ENCODE measurements at places on chromosomes 5 and 9.

GRCh38 chr5:2187687-2188086 is 305.0 kb upstream of the IRX4 start:
- no peak for DNase-seq

DNA sequence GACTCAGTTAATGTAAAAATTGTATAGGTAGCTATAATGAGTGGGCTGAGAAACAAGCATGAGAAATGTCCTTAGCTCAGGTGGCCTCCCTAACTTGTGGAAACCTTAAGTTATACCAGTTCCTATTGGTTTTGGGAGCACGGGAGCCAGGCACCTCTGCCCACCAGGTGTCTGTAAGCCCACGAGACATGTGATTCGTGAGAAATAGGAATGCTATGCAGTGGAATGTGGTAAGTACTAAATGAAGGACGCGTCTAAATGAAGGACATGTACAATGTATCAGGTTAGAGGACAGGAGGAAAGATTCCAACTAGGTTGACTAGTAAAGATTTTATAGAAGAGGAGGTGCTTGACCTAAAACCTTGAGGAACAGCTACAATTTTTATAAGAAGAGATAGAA is 46.0 kb upstream of the F2RL2 start:
- DNase-seq = no peak

DNA sequence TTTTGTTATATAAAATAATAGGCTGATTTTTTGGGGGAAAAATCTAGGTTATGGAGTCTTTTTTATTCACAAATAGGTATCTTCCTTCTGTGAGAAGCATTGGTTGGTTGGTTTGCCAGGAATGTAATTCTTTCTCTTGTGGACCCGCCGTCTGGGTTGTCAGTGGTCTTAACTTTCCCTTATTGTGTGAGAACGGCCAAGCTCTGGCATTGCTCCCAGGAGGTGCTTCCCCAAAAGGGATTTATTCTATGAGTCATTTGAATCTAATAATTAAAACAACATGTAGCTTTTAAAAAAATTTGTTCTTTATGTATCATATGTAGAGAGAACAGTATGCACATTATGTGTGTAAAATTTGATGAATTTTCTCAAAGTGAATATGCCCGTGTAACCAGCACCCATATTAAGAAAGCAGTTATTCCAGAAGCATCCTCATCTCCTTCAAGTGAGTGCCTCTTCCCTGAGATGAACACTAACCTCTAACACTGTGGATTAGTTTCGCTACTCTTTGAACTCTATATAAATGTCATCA is 114.4 kb downstream of the MAST4 start:
- no peak for DNase-seq

GRCh38 chr9:470552-471194 is 256.0 kb downstream of the DOCK8 start:
- DNase-seq = no peak

DNA sequence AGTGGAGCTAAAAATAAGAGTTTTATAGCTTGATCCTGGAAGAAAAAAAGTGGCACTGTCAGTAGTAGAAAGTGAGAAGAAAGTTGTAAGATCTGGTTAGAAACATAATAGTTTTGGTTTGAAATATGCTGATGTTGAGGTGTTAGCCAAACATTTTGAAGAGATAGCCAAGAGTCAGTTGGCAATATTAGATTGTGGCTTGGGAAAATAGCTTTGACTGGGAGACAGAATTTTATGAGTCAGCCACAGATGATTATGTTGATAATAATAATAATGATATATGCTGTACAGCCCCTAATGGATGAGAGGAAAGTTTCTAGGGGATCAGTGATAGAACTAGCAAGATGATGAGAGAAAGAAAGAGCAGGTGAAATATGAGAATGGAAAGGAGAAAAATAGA is 12.4 kb upstream of the CDH18 start:
- no peak for DNase-seq

- no peak for DNase-seq
Measured at GRCh38 chr5:31894141-31894540, 255.2 kb downstream of the PDZD2 start.

- DNase-seq = no peak
Measured at GRCh38 chr9:131402073-131402472, 8.2 kb downstream of the PRRC2B start.

GRCh38 chr9:38371495-38371894 is 21.0 kb upstream of the ALDH1B1 start:
- peak; percentile 2 for DNase-seq

GRCh38 chr9:77514886-77515711 is 133.0 kb downstream of the GNA14 start:
- DNase-seq = no peak

DNA sequence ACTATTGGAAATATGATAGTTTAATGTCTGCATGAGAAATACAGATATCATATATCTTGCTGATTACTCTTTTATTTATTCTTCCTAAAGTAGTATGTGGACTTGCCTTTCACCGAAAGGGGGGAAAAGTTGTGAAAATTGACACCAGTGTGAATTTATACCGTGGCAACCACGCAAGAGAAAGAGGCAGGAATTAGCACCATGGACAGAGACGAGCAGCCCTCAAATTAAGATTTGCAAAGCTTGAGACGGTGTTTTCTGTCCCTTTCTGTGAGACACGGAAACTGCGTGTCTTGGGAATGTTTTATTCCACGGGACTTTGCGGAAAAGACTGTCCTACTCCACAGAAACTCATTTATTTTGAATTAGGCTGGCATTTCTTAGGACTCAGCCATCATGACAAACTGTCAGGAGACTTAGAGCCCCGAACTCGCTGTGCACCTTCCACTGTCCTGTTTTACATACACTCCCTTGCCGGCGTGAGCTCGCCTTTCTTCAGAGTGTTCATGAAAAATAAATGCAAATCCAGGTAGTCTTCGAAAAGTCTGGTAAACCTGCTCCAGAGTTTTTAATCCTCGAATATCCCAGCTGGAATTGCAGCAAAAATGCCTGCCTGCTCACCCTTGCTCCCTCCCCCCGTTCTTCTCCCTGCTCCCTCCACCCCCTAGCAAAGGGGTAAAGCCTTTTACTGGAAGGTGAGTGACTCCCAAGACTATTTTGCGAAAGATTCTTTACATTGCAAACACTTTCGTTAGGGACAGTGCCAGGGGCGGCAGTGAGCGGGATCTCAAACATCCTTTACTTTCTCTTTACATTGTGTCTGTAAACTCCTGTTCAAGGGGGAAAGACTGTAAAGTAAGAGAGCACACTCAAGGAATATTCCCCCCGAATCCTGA is 3.8 kb upstream of the ELAVL2 start:
- no peak for DNase-seq

- no peak for DNase-seq
Measured at GRCh38 chr5:57947181-57947580, 464.6 kb upstream of the ACTBL2 start.

- no peak for DNase-seq
Measured at GRCh38 chr9:20599195-20599594, 23.1 kb downstream of the MLLT3 start.

- DNase-seq = no peak
Measured at GRCh38 chr5:37641933-37642332, 197.9 kb downstream of the GDNF start.

DNA sequence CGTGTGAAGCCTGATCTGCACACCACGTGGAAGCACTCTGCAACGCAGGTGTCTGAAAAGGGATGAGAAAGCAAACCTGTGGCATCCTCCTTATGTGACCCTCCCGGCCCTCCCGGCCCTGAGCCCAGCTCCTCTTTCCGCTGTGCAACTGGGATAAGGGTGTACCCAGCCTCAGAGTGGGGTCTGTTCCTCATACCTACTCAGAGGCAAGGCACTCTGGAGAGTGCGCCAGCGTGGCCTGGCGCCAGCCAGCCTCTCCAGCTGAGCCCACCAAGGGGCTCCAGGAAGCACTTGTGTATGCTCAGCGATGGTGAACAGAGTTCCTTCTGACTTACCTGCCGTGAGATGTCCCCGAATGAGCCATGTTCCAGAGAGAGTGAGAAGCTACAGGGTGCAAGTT is 102.8 kb downstream of the IRX1 start:
- DNase-seq = no peak

- DNase-seq = no peak
Measured at GRCh38 chr5:40447438-40447837, 232.3 kb upstream of the PTGER4 start.

GRCh38 chr5:124439609-124440008 is 306.8 kb downstream of the ZNF608 start:
- no peak for DNase-seq

GRCh38 chr9:111350556-111350955 is 20.5 kb upstream of the OR2K2 start:
- no peak for DNase-seq

- no peak for DNase-seq
Measured at GRCh38 chr9:21856301-21857094, 54.1 kb downstream of the MTAP start.

DNA sequence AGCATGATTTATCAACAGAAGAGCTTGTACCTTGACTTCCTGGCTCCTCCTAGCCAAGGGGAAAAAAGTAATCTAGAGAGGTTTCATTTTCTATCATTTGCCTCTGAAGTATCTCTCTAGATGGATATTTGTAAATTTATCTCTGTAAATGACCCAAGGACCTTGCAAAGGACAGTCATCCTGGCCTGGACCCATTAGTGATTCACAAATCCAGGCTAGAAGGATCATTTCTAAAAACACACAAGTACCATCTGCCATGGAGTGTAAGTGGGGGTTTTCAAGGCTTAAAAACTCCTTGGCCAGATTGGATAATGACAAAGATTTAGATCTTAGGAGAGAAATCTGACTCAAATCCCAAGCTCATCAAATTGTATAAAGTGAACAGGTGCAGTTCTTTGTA is 8.1 kb downstream of the TTC23L start:
- no peak for DNase-seq

DNA sequence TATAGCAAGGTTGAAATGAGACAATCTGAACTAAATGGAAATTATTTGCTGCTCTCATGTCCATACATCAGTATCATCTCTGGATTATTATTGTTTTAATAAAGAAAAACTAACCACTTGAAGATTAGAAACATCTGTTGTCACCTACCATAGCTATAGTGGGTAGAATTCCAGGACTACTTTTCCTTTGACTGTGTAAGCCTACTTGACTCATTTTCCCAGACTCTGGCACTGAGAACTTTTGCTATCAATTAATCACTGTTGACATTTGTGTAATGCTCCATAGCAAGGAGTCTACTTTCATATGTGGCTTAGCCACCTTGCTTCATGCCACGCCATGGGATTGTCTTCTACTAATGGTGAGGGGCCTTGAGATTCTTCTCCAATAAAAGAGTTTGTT is 59.9 kb upstream of the ARRDC3 start:
- DNase-seq = no peak

DNA sequence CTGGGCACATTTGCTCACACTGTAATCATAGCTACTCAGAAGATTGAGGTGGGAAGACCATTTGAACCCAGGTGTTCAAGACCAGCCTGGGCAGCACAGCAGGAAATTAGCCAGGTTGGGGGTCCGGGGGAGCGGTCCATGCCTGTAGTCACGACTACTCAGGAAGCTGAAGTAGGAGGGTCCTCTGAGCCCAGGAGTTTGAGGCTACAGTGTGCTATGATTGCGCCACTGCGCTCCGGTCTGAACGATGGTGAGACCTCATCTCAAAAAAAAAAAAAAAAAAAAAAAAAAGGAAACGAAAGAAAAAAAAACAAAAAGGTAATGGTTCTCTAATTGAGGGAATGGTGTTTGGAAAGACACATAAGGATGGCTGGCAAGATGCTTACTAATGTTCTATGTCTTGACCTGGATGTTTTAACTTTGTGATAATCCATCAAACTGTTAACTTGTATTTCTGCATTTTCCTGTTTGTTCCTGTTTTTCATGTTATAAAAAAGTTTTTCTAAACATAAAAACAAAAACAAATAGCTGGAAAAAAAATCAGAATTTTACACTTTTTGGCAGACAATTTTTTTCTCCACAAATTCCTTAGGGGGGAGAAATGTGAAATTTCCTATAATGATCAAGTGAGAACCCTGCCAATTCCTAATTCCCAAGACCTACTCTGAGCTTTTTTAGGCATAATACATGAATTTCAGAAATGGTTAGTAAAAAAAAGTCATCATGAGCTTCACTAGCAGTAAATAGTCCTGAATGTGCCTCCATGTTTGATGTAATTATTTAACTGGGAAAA is 96.9 kb downstream of the DENND1A start:
- DNase-seq = no peak

DNA sequence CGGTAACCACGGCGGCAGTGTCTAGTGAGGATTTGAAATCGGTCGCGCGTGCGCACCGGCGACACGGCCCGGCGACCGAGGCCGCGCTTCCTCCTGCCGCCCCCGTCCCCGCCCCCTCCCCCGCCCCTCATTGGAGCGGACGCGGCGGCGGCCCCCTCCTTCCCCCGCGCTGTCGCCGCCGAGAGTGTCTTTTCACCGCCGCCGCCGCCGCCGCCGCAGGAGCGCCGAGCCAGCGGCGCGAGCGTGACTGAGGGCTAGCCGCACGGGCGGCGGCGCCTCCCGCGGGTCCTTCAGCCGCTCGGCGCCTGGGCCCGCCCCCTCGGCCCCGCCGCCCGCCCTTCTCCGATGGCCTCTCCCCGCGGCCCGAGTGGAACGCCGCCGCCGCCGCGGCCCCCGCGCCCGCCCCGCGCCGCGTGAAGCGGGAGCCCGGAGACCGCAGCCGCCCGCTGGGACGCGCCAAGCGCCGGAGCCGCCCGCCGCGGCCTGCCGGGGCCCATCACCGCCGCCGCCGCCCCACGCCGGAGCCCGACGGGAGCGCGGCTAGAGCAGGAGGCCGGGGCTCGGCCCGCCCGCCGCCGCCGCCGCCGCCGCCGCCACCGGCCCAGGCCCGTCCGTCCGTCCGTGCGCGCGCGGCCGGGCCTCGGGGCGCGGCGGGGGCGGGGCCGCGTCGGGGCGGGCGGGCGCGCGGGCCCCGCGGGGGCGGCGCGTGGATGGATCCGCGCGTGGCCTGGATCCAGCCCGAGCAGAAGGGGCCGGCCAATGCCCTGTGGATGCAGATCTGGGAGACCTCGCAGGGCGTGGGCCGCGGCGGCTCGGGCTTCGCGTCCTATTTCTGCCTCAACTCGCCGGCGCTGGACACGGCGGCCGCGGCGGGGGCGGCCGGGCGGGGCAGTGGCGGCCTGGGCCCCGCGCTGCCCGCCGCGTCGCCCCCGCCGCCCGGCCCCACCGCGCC is at the start of gene TENT4A:
Gene TENT4A (plus strand): TSS at position 159 of the 952 bp plus-strand sequence. CDS start 552 bp downstream, at position 711.
- no peak for DNase-seq

- DNase-seq = no peak
Measured at GRCh38 chr5:173807181-173807655, 80.9 kb upstream of the CPEB4 start.

DNA sequence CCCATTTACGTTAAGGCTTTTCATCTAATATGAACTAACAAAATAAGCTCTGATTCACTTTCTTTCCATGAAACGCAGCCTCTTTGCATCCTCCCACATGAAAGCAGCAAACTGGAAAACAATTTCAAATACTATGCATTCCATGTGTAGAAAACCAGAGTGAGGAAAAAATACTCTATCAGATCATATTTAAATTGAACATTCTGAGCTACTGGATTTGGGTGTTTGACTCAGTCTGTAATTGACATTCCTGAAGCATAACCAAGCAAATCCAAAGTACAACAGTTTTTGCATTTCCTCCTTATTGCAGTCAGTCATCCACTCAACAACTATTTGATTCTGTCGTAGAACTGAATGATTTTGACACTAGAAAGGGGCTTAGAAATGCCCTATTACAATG is 399.1 kb upstream of the NMUR2 start:
- no peak for DNase-seq

- DNase-seq = no peak
Measured at GRCh38 chr5:123092223-123092593, 3.2 kb downstream of the PRDM6 start.
